ENCODE measurements at places on chromosomes 7 and 10.

GRCh38 chr7:75962607-75963380 lies 31.6 kb downstream of the TMEM120A start:
- no peak for DNase-seq

DNA sequence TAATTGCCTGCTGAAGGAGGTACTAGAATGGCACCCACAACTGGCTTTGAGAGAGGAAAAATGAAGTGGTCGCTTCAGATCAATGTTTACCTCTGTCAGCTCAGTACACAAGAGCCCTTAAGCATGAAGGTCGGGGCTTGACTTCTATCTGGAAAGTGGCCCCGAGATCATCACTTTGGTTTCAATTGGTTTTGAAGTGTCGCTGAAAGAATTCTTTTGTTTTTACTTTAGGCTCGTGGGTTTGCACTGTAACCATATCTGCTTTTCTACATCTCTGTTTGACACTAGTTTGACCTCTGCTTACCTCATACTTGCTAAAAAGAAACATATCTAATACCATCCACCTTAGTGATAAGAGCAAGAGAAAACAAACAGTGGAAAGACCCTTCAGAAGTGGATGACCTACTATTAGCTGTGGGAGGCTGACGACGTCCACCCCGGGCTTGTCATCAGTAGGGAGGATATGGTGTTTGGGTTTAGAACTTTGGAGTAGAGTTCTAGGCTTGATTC lies 361.8 kb downstream of the GATA3 start:
- no peak for DNase-seq

GRCh38 chr7:18116661-18117060 lies 89.0 kb upstream of the PRPS1L1 start:
- no peak for DNase-seq

- DNase-seq, result no peak
Observed at GRCh38 chr10:78838141-78838657, 230.6 kb upstream of the ZMIZ1 start.

DNA sequence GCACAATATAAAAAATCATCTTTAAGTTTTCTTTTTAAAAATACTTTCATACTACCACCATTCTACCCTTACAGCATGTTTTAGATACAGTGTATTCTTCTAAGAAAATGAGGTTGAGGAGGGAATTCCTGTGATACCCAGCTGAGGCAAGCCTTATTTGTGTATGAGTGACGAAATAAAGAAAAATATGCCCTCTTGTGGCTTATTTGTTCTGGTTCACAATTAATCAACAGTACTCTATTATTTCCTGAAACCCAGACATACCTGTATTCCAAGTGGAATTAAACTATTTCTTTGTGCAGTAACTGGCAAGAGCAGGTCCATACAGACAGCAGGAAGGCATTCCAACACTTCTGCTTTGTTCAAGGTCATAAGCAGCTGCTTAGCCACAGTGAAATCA lies 4.5 kb upstream of the SEMA3D start:
- no peak for DNase-seq
